Hematopoietic multipotent progenitor cell treated with erythropoietin and hydrocortisone succinate and interleukin-3 and kit ligand, for 4 days (in vitro differentiated cells): ENCODE measurements at places on chromosomes 4 and X.

- no peak for DNase-seq
Measured at GRCh38 chr4:47167081-47168035, 136.0 kb downstream of the GABRB1 start.

DNA sequence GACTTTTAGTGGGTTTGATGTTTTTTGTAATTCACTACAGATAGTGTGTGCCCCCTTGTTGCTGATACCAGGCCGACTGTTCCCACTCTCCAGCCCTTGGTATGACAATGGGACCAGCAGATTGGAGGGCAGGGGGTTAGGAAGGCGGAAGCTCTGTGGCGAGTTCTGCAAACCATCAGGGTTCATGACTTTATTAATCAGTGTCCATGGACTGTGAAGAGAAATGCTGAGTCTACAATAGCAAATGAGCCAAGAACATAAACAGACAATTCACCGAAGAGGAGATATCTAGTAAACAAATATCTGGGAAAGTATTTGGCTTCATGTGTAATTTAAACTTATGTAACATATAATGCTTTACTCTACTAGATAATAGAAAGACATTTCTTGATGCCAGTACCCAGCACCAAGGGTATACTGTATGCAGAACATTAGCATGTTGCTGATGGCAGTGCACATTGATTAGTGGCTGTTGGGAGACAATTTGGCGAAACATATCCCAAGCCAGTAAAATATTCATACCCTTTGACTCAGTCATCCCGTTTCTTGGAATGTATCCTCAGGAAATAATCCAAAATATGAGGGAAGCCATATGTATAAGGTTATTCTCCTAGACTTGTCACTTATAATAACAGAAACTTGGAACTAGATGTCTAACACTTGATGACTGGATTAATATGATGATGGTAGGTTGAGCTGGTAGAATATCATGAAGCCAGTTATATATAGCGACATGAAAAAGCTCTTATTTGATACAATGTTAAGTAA is 169.4 kb downstream of the PTTG2 start:
- no peak for DNase-seq

DNA sequence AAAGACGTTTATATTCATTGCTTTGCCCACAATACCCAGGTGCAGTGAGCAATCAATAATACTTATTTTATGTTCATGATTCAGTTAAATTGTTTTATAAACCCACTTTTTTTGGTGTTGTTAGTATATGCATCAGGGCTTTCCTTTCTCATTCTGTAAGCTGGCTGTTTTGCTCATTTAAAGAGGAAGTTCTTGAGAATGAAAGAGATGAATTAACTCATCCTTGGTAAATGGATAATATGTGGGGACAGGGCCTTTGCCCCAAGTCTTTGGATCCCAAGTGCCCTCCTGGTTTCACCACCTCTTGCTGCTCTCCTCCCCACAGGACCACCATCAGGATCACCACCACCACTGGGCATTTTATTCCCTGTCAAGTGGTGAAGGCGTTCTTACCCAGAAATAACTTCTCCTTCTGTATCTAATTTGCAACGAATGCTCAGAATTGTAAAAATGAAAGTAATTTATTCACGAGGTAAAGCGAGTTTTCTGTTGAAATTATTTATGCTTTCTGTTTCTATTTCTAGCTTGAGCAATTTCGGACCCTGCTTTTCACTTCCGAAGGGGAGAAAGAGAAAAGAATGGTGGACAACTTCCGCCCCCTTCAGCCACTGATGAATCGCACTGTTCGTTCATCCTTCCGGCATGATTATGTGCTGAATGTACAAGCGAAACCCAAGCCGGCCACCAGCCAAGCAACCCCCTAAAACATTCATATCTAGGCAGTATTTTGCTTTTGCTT is 8.2 kb upstream of the ZRSR2 start:
- peak; percentile 27 for DNase-seq

- DNase-seq: no peak
Measured at GRCh38 chr4:75385106-75385505, 129.1 kb downstream of the RCHY1 start.

GRCh38 chrX:25007059-25008053 is 8.4 kb downstream of the ARX start:
- DNase-seq: no peak

GRCh38 chrX:67544281-67545035 is 637 bp downstream of the AR start:
- peak; percentile 28 for DNase-seq

DNA sequence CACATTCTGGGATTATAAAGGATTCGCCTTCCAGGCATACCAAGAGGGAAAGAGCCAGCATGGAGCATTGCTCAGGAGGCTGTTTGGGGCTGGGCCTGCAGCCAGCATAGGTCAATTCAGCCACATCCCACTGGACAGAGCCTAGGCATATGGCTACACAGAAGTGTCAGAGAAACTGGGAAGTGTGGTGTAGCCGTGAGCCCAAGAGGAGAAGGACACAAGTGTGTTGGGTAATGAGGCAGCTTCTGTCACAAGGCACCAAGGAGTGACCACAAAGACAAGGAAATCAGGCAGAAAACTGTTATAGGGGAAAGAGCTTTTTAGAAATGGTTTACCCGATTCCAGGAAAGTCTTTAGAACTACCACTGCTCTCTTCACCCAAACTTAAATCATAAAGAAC is 178.6 kb upstream of the TBL1X start:
- no peak for DNase-seq

GRCh38 chr4:76626686-76627465 is 191.8 kb downstream of the SHROOM3 start:
- DNase-seq: peak; percentile 14

GRCh38 chr4:90061881-90062280 is 65.3 kb upstream of the CCSER1 start:
- no peak for DNase-seq

DNA sequence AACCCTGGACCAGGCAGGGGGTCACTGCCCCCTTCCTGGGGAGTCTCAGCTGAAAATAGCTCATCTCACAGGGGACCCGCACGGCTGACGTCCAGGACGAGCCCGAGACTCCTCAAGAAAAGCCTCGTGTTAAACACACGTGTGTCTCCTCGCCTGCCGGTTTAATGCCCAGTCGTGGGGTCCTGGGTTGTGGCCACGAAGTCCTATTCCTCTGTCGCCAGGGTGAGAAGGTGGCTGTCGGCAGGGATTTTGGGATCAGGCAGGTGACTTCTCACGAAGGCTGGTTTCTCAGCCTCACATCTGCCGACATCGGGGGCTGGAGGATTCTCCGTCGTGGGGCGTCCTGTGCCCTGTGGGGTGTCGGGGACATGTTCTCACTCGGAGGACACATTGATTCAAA is 44.3 kb upstream of the PPP2R3B start:
- DNase-seq: peak; percentile 16

DNA sequence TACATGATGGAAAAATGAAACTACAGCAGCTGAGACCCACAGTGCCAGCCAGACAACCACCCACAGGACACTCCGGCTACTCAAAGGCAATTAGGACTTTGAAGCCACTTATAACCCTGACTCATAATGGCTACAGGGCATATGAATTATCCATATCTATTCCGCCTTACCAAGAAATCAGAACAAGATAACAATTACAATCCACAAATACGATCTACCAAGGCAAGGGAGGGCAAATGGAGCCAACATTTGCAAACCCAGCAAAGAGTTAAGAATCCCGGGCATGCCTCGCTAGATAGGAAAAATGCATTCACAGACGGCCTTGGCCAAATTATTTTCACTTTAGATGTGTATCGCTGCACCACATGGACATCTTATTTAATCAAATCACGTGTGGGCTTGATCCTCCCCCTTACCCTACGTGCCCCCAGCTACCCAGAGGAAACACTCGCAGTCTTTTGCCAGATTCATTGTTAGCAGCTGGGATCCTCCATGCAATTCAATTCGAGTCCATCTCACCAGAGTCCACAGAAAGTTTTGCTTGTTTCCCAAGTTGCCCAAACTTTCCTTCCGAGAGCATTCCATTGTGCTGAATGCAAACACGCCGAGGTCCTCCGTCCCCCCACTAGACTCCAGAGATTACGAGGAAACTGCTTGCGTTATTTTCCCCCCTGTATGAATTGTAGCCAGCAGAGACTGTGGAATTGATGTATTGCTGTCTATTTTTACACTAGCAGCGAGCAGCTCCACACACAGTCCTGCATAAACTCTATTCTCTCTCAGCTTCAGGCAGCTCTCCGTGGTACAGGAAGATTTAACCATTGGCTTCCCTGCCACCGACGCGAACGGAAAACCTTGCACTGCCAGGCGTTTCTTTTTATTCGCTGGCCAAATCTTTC is 1.2 kb downstream of the PPARGC1A start:
- peak; percentile 1 for DNase-seq

DNA sequence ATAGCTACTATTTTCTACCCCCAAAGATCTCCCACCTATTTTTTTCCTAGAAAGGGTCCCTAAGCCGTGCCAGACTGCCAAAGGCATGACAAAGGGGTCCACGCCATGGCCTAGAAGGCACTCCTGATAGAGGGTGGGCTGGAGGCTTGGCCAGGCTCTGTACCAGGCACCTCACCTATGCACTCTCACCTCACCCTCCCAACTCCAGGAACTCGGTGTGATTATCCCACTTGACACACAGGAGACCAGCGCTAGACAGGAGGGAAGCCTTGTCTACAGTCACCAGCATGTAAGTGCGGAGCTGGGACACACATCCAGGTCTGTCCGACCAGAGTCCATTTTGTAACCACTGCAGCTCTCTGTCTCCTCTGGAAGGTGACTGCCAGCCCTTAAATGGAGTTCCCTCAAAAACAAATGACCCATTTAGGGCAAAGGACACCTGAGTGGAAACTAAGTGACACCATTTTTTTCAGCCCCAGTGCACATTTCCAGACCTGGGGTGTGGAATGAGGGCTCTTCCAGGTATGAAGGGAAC is 106.4 kb downstream of the RTL5 start:
- no peak for DNase-seq

- DNase-seq: no peak
Measured at GRCh38 chr4:189341881-189342280, 598.8 kb upstream of the FRG1 start.

DNA sequence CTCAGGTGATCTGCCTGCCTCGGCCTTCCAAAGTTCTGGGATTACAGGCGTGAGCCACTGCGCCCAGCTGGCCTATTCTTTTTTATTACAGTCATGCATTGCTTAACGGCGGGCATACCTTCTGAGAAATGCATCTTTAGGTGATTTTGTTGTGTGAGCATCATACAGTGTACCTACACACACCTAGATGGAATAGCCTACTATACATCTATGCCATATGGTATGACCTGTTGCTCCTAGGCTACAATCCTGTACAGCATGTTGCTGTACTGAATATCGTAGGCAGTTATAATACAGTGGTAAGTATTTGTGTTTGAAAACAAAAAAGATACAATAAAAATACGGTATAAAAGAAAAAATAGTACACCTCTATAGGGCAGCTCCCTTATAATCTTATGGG is 6.0 kb downstream of the STAG2 start:
- DNase-seq: no peak

GRCh38 chrX:16061296-16061695 is 62.1 kb upstream of the GRPR start:
- DNase-seq: no peak
